Esophagus muscularis mucosa (tissue), 4 donors: ENCODE measurements at places on chromosomes 6 and 20.

- DNase-seq = peak; percentile 93
Observed at GRCh38 chr6:17032988-17033634, 68.7 kb upstream of the STMND1 start.

DNA sequence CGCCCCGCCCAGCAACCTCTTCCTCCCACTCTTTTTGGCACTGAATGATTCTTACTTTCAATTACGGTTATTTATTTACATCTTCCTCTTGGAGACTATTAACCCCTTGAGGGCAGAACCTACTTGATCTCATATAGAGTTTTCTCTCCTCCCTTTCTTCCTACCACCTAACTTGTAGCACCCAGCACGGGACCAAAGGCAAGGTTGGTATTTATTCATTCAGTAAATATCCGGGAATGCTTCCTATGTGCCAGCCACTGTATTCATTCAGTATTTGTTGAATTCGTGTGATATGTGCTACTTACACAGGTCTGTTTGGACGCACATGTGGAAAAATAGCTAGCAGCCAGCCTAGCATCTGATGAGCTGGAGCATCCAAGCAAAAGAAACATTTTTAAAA is 1.3 kb upstream of the CNKSR3 start:
- DNase-seq = no peak

GRCh38 chr6:58113960-58114359 is 796.5 kb downstream of the PRIM2 start:
- DNase-seq = no peak

DNA sequence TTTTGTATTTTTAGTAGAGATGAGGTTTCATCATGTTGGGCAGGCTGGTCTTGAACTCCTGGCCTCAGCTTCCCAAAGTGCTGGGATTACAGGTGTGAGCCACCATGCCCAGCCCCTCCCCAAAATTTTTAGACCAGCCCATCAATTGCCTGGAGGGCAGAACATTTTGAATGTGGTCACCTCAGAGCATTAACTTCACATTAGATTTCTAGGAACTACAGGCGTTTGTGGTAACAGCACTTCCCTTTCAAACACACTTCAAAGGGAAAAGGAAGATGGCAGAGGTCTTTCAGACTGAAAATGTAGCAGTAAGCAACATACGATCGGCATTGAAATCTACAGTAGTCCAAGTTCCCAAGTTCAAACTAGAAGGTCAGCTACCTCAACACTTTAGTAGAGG is 12.3 kb upstream of the SLA2 start:
- DNase-seq = no peak

DNA sequence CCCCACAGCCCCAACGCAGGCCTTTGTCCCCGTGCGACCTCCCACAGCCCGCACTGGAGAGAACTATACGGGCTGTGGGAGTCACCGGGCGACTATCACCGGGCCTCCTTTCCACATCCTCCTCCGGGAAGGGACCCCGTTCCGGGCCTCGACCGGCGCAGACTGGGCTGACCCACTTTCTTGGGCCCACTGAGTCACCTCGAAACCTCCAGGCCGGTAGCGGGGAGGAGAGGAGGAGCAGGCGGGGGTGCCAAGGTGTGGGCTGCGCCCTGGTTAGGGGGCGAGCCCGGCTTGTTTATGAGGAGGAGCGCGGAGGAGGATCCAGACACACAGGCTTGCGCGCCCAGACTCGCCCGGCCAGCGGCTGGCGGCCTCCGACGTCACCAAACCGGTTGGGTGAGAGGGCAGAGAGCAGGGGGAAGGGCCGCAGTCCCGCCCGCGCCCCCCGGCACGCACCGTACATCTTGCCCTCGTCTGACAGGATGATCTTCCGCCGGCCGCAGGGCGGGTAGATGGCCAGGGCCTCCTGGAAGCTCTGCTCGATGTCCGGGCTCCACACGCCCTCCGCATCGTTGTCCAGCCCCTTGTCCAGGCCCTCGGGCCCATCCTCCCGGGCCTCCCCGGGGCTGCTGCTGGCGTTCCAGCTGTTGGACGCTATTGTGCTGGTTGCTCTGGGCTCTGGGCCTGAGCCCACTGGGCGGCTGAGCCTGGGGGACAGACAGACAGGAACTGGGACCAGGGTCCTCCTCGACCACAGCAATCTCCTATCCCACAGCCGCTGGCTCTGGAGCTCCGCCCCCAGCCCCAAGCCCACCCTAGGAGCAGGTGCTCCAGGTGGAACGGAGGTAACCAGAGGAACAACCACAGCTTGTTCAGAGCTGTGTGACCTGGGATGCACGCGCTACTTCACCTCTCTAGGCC is 10.6 kb downstream of the TEAD3 start:
- no peak for DNase-seq

GRCh38 chr20:53959911-53960578 is 110.3 kb downstream of the BCAS1 start:
- DNase-seq = no peak
